ENCODE measurements at places on chromosomes 4 and X.

DNA sequence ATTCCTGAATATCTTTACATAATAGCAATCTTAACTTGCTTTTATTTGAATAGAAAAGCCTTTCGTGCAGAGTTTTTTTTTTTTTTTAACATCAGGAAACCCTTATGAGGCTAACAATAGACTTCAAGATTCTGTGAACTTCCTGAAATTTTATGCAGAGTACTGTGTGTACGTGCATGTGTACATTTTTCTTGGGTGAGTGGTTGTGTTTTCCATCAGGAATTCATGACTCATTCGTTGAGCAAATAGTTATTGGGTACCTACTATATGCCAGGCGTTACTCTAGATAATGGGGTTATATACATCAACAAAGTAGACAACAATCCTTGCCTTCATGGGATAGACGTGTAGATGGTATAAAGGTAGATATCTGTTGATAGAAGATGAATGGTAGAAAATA lies 59.1 kb downstream of the MRPL1 start:
- H3K27me3 ChIP-seq, result no peaks in the 10 kb centered on the region
- H3K27ac ChIP-seq, result peak overlapping the region; percentile 55
- H3K4me3 ChIP-seq, result no peak overlapping the region
- H3K4me1 ChIP-seq, result peaks cover 3% of the 10 kb centered on the region
- no peaks in the 10 kb centered on the region for H3K36me3 ChIP-seq

DNA sequence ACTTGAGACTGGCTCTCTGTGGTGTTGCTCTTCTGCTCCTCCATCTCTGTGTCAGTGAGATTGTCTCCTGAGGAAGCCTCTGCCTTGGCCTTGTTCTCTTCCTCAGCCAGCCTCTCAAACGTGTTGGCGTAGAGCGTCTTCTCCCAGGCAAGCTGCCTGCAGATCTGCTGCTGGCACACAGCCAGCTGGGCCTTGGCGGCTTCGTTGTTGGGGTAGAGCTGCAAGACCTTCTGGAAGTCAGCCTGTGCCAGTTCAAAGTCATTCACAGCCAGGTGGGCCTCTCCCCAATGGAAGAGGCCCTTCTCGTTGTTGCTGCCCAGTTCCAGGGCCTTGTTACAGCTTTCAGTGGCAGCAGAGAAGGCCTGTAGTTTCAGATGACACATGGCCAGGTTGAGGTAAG lies 159.1 kb downstream of the NDST3 start:
- H3K36me3 ChIP-seq, result no peaks in the 10 kb centered on the region
- no peak overlapping the region for H3K4me3 ChIP-seq
- no peak for DNase-seq
- no peaks in the 10 kb centered on the region for H3K4me1 ChIP-seq

DNA sequence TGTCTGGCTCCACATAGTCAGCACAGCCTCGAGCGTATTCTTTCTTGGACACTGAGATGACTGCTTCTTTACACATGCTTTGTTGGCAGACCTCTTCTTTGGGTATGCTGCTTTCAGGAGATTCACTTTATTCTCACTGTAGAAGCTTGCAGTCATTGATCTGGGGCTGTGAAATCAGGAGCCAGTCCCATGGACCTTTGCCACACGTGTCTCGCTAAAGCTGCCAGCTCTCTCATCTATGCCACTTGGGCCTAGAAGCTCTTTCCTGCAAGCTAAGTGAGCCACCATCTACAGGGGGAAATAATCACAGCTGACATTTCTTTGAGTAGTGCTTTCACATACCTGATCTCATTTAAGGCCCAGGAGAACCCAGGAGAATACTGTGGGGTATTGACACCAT lies 5.0 kb downstream of the RASL11B start:
- peaks cover 8% of the 10 kb centered on the region for H3K27me3 ChIP-seq
- no peaks in the 10 kb centered on the region for H3K36me3 ChIP-seq
- no peak overlapping the region for H3K4me3 ChIP-seq
- H3K4me1 ChIP-seq, result peaks cover 7% of the 10 kb centered on the region

DNA sequence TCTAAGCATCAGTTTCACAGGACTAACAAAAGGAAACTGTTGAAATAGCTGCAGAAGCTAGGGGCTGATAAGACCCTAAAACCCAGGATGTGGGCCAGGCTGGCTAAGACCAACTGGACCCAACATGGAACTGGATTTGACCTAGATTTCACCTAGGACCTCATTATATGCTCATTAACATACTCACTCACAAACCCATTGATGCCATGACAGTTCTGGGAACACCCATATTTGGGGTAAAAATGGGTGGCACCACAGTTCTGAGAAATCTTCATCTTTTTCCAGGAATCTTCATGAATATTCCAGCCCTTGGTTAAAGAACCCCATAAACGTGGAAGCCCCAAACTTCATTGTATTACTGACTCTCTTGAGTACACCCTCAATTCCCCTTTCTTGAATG lies 41.1 kb downstream of the HSD17B13 start:
- no peak overlapping the region for H3K4me3 ChIP-seq
- no peaks in the 10 kb centered on the region for H3K36me3 ChIP-seq
- peaks cover 4% of the 10 kb centered on the region for H3K27me3 ChIP-seq
- no peak for DNase-seq
- H3K27ac ChIP-seq, result no peak overlapping the region

- H3K36me3 ChIP-seq, result no peaks in the 10 kb centered on the region
- no peak overlapping the region for H3K4me3 ChIP-seq
- H3K27me3 ChIP-seq, result no peaks in the 10 kb centered on the region
- H3K4me1 ChIP-seq, result no peaks in the 10 kb centered on the region
These were observed 514.0 kb upstream of the SMIM31 start for GRCh38 chr4:164239976-164240375.

DNA sequence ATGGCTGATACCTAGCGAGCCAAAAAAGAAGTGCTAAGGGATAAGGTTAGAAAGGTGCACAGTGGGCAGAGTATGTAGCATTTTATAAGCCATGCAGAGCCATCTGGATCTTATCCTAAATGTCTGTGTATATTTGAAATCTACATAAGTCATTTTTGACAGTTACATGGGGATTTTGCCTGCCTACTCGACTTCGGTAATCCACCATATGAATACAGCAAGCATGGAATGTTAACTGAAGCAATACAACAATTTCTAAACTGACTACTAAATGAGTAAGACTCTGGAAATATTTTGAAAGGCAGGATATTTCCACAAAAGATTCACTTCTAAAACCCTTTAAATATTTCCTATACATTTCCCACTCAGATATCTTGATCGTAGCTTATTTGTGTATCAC lies 122.5 kb downstream of the KCNIP4 start:
- H3K4me1 ChIP-seq, result no peaks in the 10 kb centered on the region
- no peaks in the 10 kb centered on the region for H3K27me3 ChIP-seq
- no peaks in the 10 kb centered on the region for H3K36me3 ChIP-seq
- H3K27ac ChIP-seq, result no peak overlapping the region
- DNase-seq, result no peak
- no peak overlapping the region for H3K4me3 ChIP-seq

GRCh38 chr4:140252141-140252741 lies 98.3 kb upstream of the MAML3 start:
- no peak for DNase-seq
- H3K4me3 ChIP-seq, result peak overlapping the region; percentile 26
- no peaks in the 10 kb centered on the region for H3K36me3 ChIP-seq
- peaks cover 21% of the 10 kb centered on the region for H3K4me1 ChIP-seq
- H3K27me3 ChIP-seq, result no peaks in the 10 kb centered on the region
